Activated CD4-positive, alpha-beta T cell treated with anti-CD3 and anti-CD28 coated beads, Interleukin-2, amount 10 ng/mL, durations not matched to agents 24 days and 14 days (primary cell): ENCODE measurements at places on chromosomes 12 and 14. TPM values are rescaled to one million over a fixed set of nuclear protein-coding genes. Genes with fewer than 3 reads are reported as not detected.
A peak's percentile ranks its signal among the peaks of the same experiment; 100 is the strongest.

DNA sequence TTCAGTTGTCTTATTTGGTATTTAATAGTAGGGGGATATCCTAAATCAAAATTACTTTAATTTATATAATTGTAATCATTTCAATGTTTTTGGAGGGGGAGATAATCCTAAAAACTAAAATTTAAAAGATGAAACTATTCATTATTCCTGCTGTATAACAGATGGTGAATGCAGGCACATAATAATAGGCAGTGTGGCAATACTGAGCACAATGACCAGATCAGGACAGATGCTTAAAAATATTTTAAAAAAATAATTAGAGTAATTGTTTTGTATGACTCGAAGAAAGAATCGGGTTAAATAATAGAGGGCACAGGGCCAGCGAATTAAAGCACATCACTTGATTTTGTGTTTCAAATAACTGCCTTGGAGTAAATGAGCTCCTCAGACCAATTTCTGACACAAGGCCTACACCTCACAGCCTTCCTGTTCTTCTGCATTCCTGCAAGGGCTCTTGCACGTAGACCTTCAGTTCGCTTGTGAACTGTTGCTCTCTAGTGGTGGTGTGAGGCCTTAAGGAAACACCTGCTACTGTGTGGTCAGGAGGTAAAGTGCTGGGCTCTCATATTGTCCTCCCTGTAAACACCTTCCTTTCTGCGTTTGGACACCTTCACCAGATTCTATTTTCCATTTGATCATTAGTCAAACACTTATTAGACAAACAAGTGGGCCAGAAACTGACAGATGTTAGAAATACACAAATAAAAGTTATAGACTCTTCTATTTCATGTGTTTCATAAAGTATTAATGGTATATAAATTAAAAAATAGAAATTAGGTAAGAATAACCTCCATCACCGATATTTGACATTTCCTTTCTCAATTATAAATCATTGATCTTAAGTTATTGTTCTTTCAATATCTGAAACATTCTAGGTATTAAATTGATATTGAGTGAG lies 29.3 kb upstream of the KLRF1 start:
- DNase-seq, result peak; percentile 92

The CAPRIN2 gene
- 8.6 and 12.2 TPM in 2 replicates for total RNA-seq

GRCh38 chr12:24045816-24046257 lies 96.4 kb upstream of the SOX5 start:
- DNase-seq, result no peak

- peak; percentile 83 for DNase-seq
These were observed 3.6 kb upstream of the BATF start for GRCh38 chr14:75518625-75519024.

DNA sequence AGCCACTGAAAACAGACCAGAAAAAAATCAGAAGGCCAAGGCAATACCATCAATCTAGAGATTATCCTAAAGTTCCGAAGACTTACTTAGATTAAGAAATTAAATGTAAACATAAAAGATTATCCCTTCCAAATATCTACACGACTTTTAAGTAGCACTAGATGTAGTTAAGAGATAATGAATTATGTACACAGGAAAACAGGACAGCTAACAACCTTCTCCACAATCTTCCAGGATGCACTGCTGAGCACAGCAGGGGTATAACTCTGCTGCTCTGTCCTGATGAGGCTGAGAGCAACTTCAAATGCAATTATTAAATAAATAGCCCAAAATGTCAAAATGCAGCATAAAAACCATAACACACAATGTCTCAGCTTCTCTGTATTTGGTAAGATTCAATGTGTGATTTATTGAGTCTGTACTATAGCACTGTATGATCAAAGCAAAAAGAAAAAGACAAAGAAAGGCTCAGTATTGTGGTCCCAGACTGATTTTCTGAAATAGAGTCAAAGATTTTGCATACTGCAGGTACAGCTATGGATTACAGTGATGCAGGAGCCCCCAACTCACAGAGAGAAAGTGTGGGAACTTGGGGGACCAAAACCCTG lies 56.9 kb downstream of the TMTC1 start:
- no peak for DNase-seq

The RPGRIP1 gene
- total RNA-seq, result not detected in 2 replicates

- no peak for DNase-seq
These were observed 38.2 kb upstream of the OAS1 start for GRCh38 chr12:112868459-112869041.

- no peak for DNase-seq
These were observed 194.3 kb downstream of the CPNE8 start for GRCh38 chr12:38711054-38711453.

GRCh38 chr12:88566430-88566829 lies 13.8 kb downstream of the KITLG start:
- DNase-seq, result no peak
